ENCODE measurements at places on chromosomes 12 and 14.

DNA sequence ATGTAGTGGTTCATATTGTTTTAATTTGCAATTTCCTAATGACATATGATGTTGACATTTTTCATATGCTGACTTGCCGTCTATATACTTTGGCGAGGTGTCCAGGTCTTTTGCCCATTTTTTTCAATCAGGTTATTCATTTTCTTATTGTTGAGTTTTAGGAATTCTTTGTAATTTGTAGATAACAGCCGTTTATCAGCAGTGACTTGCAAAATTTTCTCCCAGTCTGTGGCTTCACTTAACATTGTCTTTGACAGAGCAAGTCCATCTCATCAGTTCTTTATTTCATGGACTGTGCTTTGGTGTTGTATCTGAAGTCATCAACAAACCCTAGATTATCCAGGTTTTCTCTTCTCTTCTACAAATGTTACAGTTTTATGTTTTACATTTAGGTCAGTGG lies 12.6 kb upstream of the KLHDC2 start:
- no peak for DNase-seq

DNA sequence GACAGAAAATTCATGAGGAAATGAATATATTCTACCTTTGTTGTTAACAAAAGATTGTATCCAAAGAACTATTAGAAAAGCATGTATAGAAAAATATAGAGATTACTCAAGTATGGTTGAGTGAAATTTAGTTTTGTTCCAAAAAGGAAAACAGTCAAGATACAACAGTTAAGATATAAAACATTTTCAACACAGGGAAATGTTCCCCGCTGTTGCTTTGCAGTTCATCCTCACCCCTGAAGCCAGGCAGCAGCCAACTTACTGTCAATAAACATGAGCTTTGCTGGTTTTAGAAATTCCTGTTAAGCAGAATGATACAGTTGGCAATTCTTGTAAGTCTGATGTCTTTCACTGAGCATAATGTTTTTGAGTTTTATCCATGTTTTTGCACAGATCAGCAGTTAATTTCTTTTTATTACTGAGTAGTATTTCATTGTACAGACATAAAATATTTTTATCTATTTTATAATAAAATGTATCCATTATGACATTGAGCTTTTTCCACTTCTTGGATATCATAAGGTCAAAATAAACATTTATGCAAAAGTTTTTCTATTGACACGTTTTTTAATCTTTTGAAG lies 1.2 kb upstream of the CLEC2B start:
- DNase-seq, result no peak

DNA sequence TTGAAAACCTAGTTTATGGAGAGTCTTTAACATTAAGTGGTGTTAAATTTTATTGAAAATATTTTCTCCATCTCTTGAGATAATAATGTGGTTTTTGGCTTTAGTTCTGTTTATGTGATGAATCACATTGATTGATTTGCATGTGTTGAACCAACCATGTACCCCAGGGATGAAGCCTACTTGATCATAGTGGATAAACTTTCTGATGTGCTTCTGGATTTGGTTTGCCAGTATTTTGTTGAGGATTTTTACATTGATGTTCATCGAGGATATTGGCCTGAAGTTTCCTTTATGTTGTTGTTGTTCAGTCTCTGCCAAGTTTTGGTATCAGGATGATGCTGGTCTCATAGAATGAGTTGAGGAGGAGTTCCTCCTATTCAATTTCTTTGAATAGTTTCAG lies 222.6 kb downstream of the ADAMTS20 start:
- DNase-seq, result no peak

DNA sequence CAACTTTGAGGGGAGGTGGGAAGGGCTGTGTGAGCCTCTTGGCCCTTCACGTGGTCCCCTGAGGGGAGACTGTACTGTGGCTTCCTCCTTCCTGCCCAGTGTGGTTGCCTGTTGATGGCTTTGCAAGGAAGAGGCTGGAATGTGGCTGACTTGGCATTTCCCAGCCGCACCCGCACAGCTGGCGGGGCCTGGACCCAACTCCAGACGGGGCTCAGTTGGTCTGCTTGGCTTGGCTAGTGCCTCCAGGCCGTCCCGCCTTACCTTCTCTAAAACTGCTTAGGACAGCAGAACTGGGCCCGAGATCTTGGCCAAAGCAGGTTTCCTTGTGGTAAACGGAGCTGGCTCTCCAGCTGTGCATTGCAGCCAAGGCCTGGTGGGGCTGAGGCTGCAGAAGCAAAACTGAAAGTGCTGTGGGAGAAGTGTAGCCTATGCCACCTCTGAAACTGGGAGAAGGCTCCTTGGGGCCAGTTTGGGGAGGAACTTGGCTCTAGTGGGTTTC lies 139.5 kb downstream of the SMOC1 start:
- DNase-seq, result no peak

DNA sequence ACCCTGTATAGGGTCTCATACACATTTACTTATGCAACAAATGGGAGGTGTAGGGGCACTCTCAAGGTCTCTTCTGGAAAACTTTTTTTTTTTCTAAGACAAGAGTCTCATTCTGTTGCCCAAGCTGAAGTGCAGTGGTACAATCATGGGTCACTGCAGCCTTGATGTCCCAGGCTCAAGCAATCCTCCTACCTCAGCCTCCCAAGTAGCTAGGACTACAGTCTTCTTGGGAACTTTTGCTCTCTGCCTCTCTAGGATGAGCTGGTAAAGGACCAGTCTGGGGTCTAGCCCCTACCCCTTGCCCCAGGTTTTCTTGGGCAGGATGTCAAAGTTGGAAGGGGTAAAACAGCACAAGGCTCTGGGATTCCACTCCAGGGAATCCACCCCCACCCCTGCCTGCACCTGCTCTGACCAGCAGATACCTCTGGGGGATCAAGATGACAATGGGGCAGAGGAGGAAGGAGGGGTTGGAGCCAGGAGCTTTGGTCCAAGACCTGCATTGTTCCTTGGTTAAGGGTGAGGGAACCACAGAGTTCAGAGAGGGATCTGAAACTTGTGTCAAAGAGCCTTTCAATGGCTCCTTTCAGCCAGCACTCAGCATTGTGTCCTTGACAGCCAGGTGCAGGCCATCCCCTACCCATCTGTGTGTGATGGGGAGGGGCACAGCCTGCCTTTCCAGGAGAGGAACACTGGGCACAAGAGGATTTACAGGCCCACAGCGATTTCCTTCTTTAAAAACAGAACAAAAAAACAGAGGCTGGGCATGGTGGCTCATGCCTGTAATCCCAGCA lies 12.2 kb downstream of the CTDSP2 start:
- DNase-seq, result no peak

DNA sequence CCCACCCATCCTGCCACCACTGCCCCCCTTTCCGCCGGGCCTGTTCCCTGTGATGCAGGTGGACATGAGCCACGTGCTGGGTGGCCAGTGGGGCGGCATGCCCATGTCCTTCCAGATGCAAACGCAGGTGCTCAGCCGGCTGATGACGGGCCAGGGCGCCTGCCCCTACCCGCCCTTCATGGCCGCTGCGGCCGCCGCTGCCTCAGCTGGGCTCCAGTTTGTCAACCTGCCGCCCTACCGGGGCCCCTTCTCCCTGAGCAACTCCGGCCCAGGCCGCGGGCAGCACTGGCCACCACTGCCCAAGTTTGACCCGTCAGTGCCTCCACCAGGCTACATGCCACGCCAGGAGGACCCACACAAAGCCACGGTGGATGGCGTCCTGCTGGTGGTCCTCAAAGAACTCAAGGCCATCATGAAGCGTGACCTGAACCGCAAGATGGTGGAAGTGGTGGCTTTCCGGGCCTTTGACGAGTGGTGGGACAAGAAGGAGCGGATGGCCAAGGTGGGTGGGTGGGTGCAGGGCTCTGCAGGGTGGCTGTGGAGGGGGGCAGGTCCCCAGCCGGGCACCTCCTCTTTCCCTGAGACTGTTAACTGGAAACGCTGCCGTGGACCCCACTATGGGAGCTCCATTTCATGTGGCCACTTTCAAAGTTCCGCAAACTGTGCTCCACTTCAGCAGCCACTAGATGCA lies 10.8 kb downstream of the SETD1B start:
- no peak for DNase-seq

- DNase-seq, result no peak
These were observed 222.7 kb upstream of the PLXNC1 start for GRCh38 chr12:93925585-93926205.

- DNase-seq, result no peak
These were observed 68.7 kb downstream of the CCDC88C start for GRCh38 chr14:91348845-91349465.

DNA sequence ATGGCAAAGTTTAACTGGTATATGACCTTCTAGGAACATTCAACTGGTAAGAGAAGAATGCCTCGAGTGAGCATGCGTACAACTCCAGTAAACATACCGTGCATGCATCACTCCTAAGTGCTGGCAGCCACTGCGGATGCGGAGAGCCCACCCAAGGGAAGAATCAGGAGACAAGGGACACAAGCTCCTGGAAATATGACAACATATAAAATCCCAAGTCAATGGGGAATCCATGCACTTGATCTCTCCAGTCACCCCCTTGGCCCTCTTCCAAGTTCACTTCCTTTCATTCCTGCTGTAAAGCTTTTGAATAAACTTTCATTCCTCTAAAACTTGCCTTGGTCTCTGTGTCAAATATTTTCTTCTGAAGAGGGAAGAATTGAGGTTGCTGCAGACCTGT lies 168.7 kb upstream of the TMCC3 start:
- DNase-seq, result no peak

DNA sequence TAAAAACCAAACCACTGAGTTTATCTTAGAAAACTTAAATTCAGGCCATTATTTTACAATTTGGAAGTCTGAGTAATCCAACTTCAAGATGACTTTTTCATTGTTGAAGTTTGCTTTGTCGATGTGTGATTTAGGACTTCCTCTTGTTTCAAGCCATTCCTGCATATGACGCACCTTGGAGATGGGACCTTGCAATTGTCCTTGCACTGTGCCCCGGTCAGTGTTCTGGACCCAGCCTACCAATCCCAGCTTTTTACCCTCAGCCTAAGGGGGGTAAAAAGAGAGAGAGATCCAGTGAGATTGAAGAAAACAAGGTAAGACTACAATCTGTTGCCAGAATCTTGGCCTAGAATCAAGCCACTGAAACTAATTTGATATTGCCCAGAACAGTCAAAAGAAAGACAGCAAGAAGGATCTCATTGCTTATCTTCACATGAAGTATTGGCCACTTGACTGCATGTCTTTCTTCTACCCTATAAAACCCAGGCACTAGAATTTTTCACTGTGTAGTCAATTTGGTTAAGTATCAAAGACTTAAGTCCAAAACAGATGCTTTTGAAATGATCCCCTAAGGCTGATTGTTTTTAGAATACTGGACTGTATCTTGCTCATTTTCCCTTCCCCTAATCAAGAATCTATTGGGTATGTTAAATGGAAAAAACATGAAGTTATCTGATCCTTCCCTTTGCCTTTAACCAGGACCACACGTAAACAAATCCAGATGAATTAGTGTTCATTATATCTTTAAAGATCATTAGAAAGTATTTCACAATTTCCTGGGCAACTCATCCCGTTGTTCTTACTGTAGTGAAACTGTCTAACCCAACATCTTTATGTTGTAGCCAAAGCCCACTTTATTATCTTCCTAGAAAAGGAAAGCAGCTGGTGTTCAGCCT lies 2.4 kb upstream of the MLH3 start:
- DNase-seq, result no peak

DNA sequence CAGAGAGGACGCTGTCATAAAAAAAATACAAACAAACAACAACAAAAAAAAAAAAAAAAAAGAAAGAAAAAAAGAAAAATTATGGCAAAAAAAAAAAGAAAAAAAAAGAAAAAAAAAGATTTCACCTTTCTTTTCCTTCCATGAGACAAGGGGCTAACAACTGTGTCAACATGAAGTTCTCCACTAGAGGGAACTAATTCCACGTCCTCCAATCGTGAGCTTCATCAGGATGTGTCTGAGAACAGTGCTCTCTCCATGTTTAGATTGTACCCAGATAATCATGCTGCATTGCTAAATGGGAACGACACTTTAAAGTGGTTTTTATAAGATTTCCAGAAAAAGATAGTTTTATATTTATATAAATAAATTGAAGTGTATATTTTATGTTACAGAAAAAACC lies 96.2 kb upstream of the PTPRB start:
- DNase-seq, result no peak

GRCh38 chr12:110582276-110583136 lies 612 bp downstream of the PPTC7 start:
- DNase-seq, result peak; percentile 75

DNA sequence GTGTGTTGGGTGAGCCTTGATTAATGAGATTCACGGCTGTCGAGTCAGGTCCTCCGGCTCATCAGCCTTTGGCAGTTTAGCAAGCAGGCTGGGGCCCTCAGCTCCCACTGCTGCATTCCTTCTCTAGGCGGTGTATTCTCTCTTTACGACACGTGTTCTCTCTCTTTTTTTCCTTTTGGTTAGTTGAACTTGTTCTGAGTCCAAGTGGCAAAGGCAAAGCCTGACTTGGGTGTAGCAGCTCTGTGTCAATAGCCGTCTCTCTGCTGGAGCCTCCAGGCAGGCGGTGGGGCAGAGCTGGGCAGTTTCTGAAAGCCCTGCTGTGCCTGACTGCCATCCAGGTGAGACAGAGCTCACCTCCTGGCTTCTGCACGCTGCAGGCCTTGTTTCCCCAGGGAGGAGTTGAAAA lies 46.6 kb downstream of the SUSD6 start:
- no peak for DNase-seq

- DNase-seq, result no peak
These were observed 9.4 kb downstream of the PARP11 start for GRCh38 chr12:3863756-3864155.

GRCh38 chr12:56718636-56719035 lies 6.5 kb downstream of the NACA start:
- no peak for DNase-seq

DNA sequence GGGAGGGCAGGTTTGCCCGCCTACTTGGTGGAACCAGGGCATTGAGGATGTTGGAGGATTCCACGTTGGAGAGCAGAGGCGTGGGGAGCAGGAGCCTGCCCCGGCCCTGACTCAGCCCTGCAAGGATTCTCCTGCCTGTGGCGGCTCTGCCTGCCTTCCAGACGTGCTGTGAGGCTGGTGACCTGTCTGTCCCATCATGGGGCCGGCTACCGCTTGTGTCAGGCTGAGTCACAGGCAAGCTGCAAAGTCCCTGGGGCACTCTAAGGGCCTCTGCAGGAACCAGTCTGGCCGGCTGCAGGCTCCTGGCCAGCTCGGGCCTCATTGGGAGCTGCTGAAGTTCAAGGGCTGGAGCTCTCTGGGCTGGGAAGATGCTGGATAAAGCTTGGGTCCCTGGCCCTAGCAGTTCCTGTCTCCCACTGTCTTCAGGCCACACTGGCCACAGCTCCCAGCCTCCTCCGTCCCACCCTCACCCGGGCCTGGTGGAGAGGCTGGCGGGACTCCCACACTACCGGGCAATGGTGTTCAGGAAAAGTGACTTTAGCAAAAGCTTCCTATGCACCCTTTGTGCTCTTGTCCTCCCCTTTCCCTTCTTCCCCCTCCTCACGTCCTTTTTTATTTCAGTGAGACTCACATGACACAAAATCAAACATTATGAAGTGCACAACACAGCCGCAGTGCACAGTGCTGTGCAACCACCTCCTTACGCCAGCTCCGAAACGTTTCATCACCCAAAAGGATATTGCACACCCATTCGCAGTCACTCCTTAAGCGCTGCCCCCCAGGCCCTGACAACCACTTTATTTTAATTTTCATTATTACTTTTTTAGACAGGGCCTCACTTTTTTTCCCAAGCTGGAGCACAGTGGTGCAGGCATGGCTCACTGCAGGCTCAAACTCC lies 22.0 kb upstream of the ULK1 start:
- no peak for DNase-seq
